Mesenchymal stem cell (in vitro differentiated cells and primary cell): ENCODE measurements at places on chromosomes 5 and 9.

DNA sequence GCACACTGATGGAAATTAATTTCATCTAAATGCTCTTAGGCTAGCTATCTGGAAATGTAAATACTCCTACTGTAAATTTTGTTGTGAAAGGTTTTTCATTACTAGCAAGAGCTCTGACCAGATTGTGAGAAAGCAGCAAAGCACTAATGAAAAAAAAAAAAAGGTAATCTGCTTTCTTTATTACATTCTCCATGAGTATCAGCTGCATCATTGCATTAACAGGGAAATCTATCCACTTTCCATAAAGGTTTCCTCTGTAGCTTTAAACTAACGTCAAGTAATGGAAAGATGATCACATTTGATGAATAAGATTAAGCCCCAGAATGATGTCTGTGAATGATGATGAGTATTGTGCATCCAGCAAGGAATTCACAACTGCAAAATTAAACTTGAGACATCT is 790.6 kb upstream of the TYRP1 start:
- no peak for DNase-seq
- no peak overlapping the region for H3K4me3 ChIP-seq
- H3K27ac ChIP-seq, result no peak overlapping the region
- H3K27me3 ChIP-seq, result no peaks in the 10 kb centered on the region
- H3K4me1 ChIP-seq, result no peaks in the 10 kb centered on the region

DNA sequence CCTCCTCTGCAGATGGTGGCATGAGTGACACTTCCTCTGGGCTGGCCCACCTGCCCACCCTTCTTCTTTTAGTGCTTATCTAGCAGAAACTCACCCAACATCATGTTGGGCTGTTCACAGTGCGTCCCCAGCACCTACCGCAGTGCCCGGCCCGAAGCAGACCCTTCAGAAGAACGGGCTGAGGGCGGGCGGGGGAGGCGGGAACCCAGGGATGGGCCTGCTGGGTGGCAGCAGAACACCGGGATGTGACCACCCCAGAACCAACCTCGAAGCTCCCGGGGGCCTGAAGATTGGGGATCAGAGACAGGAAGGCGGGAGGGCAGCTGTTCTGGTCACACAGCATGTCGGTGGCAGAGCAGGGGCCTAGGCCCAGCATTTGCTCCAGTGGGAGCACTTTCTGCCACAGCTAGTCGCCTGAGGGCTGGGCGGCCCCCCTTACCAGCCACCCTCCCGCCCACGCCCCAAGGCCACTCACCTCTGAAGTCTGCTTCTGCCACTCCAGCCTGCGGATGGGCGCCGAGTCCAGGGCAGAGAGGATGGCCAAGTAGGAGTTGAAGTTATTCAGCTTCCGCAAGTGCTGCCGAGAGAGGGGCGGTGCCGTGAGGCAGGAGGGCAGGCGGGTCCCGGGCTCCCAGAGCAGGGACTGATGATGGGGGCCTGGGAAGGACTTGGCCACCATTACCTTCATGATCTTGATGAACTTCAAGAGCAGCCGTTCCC is 38.7 kb downstream of the PRRT1B start:
- peaks cover 4% of the 10 kb centered on the region for H3K4me1 ChIP-seq
- no peaks in the 10 kb centered on the region for H3K27me3 ChIP-seq

GRCh38 chr9:107809871-107810460 is 320.4 kb upstream of the KLF4 start:
- H3K36me3 ChIP-seq, result no peaks in the 10 kb centered on the region
- H3K27ac ChIP-seq, result no peak overlapping the region
- H3K27me3 ChIP-seq, result no peaks in the 10 kb centered on the region
- no peaks in the 10 kb centered on the region for H3K4me1 ChIP-seq
- DNase-seq, result peak; percentile 51
- no peak overlapping the region for H3K4me3 ChIP-seq

DNA sequence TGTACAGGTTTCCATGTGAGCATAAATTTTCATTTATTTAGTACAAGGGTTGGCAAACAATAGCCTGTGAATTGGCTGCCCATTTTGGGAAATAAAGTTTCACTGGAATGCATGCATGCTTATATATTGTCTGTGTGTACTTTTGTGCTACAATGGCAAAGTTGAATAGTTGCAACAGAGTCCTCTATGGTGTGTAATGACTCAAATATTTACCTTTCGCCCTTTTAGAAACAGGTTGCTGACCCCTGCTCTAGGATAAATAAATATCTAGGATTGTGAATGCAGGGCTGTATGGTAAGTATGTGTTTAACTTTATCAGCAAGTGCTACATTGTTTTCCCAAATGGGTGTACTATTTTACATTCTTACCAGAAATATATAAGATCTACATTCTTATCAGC is 47.2 kb downstream of the XRCC4 start:
- H3K27me3 ChIP-seq, result no peaks in the 10 kb centered on the region
- no peak for DNase-seq
- H3K36me3 ChIP-seq, result no peaks in the 10 kb centered on the region
- no peaks in the 10 kb centered on the region for H3K4me1 ChIP-seq
- H3K27ac ChIP-seq, result no peak overlapping the region

DNA sequence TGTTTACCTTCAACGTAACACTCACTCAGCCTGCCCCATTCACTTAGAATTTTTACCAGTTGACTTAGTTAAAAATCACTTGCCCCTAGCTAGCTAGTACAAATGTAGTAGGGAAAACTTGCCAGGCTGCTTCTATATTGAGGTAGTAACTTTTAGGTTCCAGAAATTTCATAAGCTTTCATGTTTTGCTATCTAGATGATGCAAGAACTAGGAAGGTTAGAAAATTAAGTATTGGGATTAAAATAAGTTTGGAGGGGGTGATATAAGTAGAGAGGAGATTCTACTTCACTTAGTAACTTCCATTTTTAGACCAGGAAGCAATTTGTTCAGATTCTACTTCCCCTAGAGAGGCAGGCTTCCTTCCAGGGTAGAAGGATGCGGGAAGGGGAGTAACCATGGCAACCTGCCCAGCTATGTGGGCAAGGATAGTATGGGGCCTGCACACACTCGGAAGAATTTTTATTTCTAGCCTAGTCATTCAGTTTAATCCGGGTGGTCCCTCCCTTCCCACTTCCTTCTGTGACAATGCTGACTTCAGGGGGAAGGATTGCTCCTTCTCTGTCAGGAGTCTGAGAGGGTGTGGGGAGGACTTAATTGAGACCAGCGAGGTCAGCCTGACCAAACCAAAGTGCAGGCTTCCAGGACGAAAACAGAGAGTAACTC is 4.2 kb downstream of the DAB2 start:
- H3K36me3 ChIP-seq, result no peaks in the 10 kb centered on the region
- peak overlapping the region; percentile 30 for H3K27ac ChIP-seq
- DNase-seq, result peak; percentile 52
- peaks cover 7% of the 10 kb centered on the region for H3K4me1 ChIP-seq
- no peaks in the 10 kb centered on the region for H3K27me3 ChIP-seq

DNA sequence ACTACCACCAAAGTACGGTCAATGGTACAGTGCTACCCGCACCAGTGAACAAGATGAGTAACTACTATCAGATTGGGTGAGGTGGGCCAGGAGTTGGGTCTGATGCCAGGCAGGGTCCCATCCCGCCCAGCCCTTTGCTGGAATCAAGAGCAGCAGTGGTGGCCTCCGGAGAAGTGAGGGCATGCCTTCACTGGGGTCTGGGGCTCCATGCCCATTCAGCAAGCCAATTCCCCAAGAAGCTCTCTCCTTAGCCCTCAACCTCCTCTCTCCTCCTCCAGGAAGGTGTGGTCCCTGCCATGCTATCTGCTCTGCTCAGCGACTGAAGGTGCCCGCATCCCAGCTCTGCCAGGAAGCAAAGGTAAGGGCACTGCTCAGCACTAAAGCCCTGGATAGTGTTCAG is 62.7 kb upstream of the CPLX2 start:
- H3K4me3 ChIP-seq, result no peak overlapping the region
- no peaks in the 10 kb centered on the region for H3K36me3 ChIP-seq
- DNase-seq, result no peak
- H3K27ac ChIP-seq, result no peak overlapping the region
- H3K4me1 ChIP-seq, result no peaks in the 10 kb centered on the region

GRCh38 chr5:2003206-2003605 is 120.5 kb upstream of the IRX4 start:
- H3K36me3 ChIP-seq, result no peaks in the 10 kb centered on the region
- H3K4me1 ChIP-seq, result no peaks in the 10 kb centered on the region
- no peak overlapping the region for H3K27ac ChIP-seq
- DNase-seq, result no peak

GRCh38 chr9:4141296-4141695 is 158.6 kb downstream of the GLIS3 start:
- H3K27ac ChIP-seq, result peak overlapping the region; percentile 17
- peaks cover 18% of the 10 kb centered on the region for H3K4me1 ChIP-seq
- H3K4me3 ChIP-seq, result no peak overlapping the region
- no peaks in the 10 kb centered on the region for H3K27me3 ChIP-seq

GRCh38 chr5:140674211-140674610 is 835 bp upstream of the DND1 start:
- no peak overlapping the region for H3K4me3 ChIP-seq
- H3K4me1 ChIP-seq, result no peaks in the 10 kb centered on the region
- DNase-seq, result no peak
- peaks cover 77% of the 10 kb centered on the region for H3K36me3 ChIP-seq
